ENCODE measurements at places on chromosomes 7 and 10. TPM values are rescaled to one million over a fixed set of nuclear protein-coding genes. Genes with fewer than 3 reads are reported as not detected.

The CPED1 gene
- polyA plus RNA-seq = 47.6 TPM

DNA sequence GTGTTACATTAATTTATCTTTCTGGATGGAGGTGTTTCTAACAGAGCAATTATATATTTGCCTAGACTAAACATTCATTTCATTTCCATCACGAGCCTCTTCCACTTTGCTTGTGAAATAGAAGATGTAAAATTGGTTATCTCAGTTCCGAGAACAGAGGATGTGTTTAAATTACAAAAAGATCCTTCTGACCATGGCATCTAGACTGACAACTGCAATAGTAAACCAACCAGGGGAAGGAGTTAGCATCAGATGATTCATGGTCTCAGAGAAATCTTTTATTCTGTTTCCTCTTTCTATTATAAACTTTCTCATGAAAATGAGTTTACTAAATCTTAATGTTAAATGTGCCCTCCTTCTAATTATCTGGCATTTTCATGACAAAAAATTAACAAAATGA, 149.8 kb upstream of the WDR11 start:
- DNase-seq = no peak

DNA sequence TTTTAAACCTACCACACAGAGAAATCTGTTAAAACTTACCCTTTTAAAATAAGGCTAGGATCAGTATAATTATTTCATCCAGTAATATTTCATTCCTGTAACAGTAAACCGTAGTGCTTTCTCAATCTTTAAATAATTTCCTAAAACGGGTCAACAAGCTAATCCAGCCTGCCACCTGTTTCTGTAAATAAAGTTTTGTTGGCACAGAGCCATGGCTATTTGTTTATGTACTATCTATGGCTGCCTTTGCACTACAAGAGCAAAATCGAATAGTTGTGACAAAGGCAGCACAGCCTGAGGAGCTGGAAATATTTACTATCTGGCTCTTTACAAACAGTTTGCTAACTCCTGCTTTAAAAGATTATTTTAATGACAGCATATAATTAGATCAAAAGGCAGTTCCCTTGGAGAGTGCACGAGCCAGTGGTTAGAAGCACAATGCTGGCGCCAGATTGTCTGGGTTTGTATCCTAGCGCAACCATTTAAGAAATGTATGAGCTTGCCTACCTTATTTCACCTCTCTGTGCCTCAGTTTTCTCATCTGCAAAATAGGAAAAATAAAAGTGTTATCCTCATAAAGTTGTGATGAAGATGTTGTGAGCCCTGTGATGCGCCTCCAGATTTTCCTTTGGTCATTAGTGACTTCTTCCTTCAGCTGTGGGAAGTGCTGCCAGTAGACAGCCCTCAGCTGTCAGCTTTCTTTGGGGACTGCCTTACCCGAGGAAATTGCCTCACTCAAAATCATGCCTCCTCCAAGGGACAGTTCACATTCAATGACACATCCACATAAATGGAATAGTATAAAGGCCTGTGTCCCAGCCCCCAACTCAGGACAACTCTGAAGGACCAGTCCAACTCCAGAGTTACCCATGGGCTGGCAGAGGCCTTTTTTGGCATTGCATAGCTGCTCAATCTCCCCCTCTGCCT, 11.8 kb upstream of the MIOS start:
- no peak for DNase-seq

DNA sequence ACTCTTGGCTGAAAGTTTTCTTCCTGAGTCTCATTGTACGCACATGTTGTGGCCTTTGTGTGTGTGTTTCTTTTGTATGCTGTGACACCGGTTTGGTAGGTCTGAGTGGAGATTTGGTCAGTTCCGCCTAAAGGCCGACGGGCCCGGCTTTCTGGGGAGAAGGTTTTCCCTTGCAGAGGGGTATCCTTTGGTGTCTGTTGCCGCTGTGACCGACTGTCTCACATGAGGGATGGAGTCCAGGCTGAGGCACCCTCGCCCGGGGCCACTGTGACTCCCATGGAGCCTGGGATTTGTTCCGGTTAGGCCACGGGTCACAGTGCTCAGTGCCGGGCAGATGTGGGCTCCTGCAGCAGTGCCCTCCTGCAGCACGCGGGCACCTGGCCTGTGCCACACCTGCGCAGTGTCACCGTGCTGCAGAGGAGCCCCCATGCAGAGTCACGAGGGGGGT, 19.4 kb downstream of the INPP5A start:
- no peak for DNase-seq

DNA sequence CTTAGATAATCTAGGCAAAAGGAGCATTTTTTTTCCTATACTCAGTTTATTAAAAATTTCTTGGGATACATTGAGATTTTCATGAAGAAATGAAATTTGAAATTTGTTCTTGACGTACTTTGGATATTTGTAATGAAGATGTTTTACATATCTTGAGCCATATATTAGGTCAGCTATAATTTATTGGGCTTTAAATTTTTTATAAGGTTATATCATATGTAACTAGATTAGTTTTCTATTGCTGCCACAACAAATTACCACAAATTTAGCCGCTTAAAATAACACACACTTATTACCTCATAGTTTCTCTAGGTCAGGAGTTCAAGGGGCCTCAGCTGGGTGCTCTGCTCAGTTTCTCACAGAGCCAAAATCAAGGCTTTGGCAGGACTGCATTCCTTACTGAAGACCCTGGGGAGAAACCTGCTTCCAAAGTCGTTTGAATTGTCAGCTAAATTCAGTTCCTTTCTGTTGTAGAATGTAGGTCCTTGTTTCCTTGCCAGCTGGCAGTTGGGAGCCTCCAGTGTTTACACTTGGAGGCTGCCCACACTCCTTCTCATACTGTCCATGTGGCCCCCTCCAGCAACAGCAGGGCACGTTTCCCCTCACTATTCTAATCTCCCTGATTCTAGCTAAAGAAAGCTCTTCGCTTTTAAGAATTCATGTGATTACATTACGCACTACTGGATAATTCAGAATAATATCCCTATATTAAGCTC, 42.6 kb upstream of the DNAH11 start:
- DNase-seq = no peak

All from AG04450 (cell line).